ENCODE measurements at places on chromosomes 2 and 18. TPM values are rescaled to one million over a fixed set of nuclear protein-coding genes. Genes with fewer than 3 reads are reported as not detected.

SOX11 gene
- 0.60 TPM for polyA plus RNA-seq

EFR3B gene
- polyA plus RNA-seq = 4.0 TPM

PRADC1 gene
- polyA plus RNA-seq = 8.1 TPM

PRKAG3 gene
- polyA plus RNA-seq = not detected

IL36G gene
- not detected for polyA plus RNA-seq

ANKRD29 gene
- polyA plus RNA-seq = 27.0 TPM

ORMDL1 gene
- polyA plus RNA-seq = 346 TPM

CCDC148 gene
- 6.8 TPM for polyA plus RNA-seq

AQP12A gene
- polyA plus RNA-seq = not detected
